ENCODE measurements at places on chromosomes 4 and X.

DNA sequence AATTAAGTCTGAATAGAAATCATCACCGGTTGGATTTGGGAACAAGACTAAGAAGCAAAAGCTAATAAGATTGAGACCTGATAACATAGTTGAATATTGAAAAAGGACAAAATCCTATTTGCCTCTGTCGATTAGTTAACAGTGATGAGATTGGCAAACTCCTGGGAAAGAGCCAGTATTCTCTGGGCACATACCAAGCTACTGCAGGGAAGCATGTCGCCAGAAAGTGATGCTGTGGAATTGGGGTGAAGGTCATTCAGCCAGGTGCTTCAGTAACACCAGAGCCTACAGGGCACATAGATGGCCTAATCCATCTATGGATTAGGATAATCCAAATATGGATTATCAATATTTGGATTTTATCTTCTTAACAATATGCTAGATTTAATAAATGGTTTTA lies 44.0 kb downstream of the OSTC start:
- DNase-seq = no peak

- DNase-seq = no peak
Observed at GRCh38 chr4:106694232-106694631, 325.7 kb upstream of the GIMD1 start.

- DNase-seq = no peak
Observed at GRCh38 chr4:24657768-24658617, 73.6 kb upstream of the DHX15 start.

- DNase-seq = no peak
Observed at GRCh38 chrX:123876177-123876576, 16.3 kb downstream of the XIAP start.

GRCh38 chr4:27490766-27491165 lies 630.1 kb downstream of the STIM2 start:
- DNase-seq = no peak

- DNase-seq = no peak
Observed at GRCh38 chr4:7596918-7597606, 162.3 kb upstream of the PSAPL1 start.

DNA sequence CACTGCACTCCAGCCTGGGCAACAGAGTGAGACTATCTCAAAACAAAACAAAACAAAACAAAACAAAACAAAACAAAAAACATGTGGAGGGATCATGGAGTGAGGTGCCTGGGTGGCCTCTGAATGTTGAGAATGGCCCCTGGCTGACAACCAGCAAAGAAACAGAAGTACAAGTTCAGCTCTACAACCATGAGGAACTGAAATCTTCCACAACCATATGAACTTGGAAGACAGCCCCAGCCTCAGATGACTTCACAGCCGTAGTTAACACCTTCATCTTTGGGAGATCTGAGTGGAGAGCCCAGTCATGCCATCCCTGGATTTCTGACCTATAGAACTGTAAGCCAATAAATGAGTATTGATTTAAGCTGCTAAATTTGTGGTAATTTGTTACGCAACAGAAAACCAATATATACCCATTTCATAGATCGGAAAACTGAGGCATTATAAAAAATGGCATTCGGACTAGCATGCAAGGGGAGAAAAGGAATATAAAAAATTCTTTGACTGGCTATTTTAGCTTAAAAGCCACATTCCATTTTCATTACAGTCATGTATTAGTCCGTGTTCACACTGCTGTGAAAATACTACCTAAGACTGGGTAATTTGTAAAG lies 138.7 kb upstream of the RAPGEF2 start:
- DNase-seq = no peak

- DNase-seq = peak; percentile 5
Observed at GRCh38 chr4:39698424-39699009, 581 bp downstream of the UBE2K start.

DNA sequence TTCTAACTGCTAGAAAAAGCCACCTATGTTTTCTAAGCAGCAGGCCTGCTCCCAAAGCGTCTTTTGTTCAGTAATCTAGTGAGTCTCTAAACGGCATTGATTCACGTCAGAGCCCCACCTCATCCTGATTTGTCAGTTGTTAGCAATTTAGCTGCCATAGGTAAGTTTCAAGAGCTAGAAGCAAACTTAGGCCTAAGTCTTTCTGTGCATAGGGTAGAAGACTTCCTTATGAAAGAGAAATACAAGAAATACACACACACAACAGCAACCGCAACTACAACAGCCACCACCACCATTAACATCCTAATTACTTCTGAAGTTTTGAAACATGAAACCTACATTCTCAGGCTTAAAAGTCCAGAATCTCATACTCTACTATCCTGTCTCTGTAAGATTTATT lies 531.1 kb upstream of the SPANXN1 start:
- DNase-seq = no peak

GRCh38 chrX:5242091-5242790 lies 986.4 kb downstream of the NLGN4X start:
- DNase-seq = no peak

- DNase-seq = no peak
Observed at GRCh38 chrX:32576885-32577284, 634.5 kb downstream of the DMD start.

DNA sequence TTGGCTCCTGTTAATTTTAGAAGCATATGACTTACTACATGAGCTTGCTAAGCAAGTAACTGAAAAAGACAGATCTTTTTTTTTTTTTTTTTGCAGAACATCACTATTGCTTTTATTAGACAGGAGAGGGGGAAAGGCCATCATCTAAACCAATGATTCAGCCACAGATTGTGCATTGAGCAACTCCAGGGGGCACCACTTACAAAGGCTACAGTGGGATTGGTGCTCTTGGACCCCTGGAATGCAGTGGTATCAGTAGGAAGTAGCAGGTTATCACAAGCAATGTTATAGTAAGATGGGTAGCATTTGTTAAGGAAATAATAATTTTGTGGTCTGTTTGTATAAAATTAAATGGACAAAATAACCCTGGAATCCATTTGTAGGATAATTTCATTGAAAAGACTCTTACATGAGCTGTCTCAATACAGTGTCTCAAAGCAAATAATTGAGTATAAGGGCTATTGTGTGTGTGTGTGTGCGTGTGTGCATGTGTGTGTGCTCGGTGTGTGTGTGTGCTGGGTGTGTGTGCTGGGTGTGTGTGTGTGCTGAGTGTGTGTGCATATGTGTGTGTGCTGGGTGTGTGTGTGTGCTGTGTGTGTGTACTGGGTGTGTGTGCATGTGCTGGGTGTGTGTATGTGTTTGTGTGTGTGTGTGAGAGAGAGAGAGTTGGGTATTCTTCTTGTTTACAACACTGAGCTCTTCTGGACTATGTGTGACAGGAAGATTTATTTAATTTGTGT lies 296.3 kb downstream of the PCDH7 start:
- no peak for DNase-seq

DNA sequence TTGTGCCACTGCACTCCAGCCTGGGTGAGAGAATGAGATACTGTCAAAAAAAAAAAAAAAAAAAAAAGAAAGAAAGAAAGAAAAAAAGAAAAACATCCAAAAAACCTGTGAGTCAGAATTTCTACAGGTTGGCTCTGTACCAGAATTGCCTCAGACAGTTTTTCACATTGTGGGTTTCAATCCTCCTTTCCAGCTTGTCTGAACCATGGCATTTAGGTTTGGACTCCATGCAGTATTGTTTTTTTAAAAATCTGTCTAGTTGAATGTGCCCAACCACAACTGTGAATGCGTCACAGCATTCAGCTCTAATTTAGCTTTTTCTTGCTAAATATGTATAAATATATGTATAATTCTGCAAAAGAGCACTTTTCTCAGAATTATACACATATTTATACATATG lies 31.4 kb upstream of the ARSH start:
- no peak for DNase-seq

DNA sequence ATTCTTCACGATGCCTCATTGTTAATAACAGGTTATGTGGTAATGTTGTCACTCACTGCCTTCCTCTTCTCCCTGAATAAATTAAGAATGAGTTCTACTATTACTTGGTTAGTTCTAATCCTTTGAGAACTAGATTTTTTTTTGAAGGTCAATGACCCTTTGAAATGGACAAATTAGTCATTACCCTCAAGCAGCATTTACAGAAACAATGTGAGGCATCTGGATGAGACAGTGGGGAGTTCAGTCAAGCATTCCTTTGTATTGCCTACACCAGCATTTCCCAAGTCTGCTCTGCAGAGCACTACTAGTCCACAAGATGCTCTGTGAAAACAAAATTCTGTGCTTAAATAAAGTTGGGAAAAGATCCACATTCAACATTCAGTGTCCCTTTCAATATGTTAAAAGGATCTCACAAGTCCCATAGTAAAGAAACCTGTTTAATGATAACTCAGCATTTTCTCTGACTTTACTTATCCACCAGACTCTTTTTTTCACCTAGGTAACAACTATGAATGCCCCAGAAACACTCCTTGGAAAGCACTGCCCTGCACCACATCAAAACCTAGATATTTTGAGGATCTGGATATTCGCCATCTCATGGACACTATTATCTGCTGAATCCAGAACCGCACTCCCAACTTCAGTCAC lies 60.6 kb downstream of the CHRDL1 start:
- DNase-seq = no peak

DNA sequence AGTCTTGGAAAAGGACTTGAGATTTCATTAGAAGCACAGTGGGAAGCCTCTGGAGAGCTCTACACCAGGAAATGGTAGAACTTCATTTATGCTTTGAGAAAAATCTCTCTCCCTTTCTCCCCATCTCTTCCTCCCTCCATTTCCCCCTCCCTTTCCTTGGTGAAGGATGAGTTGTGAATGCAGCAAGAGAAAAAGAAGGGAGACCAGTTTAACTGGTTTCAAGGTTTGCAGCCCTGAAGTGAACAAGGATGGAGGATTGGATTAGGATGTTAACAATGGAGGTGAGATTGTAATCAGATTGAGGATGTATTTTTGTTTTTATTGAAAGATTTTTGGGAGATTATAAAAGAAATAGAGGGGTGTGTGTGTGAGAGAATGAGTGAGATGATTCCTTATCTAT lies 99.5 kb downstream of the ANK2 start:
- no peak for DNase-seq

GRCh38 chr4:122450847-122451246 lies 5.7 kb downstream of the IL2 start:
- DNase-seq = no peak

DNA sequence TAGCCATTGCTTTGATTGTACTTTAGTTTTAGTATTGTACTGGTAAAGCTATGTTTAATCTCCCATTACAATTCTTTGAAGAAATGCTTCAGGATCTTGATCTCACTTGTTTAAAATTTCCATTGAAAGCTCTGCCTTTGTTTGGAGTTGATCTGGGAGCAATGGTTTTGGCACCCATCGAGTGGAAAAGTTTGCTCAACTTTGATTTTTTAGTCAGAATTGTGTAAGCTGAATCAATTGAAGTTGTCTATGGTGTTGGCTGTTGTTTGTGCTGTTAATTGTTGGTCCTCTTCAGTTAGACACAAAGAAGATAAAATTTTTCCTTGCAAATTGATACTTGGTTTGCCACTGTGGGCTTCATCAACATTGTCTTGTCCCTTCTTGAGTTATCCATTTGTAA lies 99.8 kb upstream of the ADAD1 start:
- DNase-seq = no peak

- DNase-seq = peak; percentile 37
Observed at GRCh38 chr4:10456595-10457254, 501 bp downstream of the ZNF518B start.
